ENCODE measurements at places on chromosomes 16 and 17.

- no peak for DNase-seq
Observed at GRCh38 chr17:2203818-2204217, 99.8 kb downstream of the SMG6 start.

- DNase-seq, result no peak
Observed at GRCh38 chr17:17022011-17022410, 20.2 kb upstream of the MPRIP start.

DNA sequence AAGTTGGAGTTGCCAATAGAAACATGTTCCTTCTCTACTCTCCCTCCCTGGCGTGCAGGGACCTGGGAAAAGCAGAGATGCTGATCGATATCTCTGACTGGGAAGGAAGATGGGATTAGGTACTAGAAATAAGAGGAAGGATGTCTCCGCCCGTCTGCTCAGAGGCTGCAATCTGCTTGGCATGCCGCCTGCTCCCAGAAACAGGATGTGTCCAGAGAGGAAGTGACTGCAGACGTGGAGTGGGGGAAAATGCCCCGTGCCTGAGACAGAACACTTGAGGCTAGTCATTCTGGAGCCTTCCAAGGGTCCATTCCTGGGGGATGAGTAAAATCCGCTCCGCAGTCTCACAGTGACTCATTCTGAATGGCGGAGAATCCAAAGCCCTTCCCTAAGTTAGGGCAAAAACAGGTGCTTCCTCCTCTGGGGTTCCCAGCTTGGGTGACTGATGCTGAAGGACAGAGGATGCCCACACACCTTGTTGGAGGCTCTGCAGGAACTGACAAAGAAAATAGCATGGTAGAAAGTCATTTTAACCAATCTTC, 45.0 kb upstream of the SMURF2 start:
- no peak for DNase-seq

DNA sequence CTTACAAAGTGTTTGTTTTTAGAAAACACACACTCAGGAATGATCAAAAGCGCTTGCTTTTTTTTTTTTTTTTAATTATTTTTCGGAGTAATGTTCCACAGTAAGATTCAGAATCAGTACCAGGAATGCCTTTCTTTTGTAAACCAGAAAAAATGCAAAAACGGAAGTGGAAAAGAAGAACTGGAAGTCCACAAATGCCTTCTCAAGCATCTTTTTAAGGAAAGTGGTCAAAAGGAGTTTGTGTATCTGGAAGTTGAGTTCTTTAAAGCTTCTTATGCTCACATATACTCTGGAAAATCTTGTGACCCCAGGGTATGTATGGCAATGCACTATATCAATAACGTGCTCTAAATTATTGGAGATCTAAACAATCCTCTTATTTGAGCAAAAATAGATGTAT, 126.0 kb downstream of the ABCA8 start:
- DNase-seq, result no peak

- DNase-seq, result no peak
Observed at GRCh38 chr17:38363016-38363415, 11.4 kb downstream of the SOCS7 start.

DNA sequence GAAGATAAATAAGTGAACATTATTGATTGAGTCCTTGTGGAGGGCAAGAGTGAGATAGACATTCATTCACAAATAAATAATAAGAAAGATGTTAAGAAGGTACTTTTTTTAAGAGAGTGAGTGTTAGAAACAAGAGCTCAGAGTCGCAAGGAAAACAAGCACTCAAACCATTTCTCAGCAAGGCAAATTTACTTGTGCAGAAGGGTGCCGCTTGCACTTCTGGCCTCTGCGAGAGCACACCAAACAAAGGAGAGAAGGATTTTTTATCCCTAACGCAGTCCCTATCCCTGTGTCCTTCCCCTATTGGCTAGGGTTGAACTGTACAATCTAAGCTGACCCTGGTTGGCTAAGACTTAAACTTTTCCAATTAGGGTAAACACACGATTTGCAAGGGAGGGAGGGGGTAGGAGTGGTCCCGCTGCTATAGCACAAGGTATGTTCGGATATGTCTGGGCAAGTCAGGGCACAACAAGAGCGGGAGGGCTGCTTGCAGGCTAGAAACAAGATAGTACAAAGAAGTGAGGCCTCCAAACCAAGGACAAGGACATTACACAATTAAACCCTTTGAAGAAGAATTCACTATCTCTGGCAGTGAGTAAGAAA, 156.2 kb downstream of the PPM1E start:
- no peak for DNase-seq

GRCh38 chr16:11640987-11641817, 27.1 kb upstream of the SNN start:
- peak; percentile 81 for DNase-seq

DNA sequence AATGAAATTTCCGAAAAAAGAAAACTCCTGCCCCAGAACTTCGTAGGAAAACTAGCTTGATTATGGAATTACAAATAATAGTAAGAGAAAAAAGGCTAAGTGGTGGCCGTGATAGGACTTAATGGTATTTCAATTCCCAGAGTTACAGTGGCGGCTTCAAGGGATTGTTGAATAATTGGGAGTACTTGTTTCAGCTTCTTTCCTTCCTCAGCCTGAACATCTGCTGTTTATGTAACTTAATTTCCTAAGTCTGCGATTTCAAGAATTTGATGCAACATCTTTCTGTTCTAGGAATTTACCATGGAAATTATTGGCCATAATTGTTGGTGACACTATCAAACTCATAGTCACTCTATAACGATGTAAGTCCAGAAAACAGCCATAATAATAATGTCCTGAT, 684 bp upstream of the APPBP2 start:
- DNase-seq, result no peak

GRCh38 chr16:2749476-2749875, 3.0 kb upstream of the SRRM2 start:
- DNase-seq, result no peak

All from CD4-positive, alpha-beta T cell (primary cell).